ENCODE measurements at places on chromosomes 1 and 21.

GRCh38 chr1:230826166-230826875 lies 42.0 kb downstream of the C1orf198 start:
- DNase-seq: no peak

DNA sequence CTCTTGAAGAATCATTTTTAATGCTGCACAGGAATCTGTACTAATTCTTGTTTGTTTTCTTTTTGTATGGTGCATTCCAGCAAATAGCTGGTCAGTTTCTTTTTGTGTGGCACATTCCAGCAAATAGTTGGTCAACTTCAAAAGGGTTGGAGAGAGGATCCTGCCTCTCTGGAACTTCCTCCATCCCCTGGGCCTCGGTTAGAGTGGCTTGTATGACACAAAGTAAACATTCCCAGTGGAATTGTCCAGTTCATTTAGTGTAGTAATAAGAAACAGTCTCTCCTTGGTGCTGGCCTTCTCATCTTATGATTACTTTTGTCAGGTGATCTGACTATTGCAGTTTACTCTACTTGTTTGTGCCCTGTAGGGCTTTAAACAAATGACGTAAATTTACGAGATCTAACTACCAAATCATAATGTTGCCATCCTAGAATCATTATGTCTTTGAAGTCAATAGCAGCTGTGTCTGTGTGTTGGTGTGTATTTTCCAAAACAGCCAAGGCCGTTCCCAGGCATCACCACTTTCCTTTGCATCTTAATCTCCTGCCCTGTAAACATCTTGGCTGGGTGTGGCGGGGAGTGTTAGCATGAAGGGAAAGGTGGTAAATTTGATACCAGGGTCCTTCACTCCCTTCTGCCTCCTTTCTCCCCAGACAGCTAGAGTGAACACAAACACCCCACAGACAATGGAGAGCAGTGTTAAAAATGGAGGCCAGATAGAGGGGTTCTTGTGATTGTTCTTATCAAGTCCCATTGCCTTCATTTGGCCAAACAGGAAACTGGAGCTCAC lies 77.9 kb downstream of the CDC7 start:
- no peak for DNase-seq

- DNase-seq: no peak
Observed at GRCh38 chr1:37998089-37998808, 7.1 kb downstream of the FHL3 start.

GRCh38 chr1:233114159-233114558 lies 163.7 kb downstream of the NTPCR start:
- no peak for DNase-seq

DNA sequence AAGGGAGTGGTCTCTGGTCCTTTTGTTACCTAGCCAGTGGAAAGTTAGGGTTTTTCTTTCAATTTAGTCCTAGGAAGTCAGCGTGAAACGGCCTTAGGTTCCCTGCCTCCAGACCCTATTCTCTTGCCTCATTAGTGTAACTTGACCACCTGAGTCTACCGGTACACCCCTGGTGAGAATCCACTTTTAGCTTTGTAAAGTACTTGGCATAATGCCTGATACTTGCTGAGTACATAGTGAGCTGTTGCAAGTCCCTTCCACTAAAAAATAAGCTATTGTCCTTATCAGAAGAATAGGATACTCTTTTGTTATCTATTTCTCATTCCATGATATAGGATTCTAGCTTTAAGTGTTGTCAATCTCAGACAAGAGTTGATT lies 228.8 kb downstream of the ST6GALNAC3 start:
- no peak for DNase-seq

DNA sequence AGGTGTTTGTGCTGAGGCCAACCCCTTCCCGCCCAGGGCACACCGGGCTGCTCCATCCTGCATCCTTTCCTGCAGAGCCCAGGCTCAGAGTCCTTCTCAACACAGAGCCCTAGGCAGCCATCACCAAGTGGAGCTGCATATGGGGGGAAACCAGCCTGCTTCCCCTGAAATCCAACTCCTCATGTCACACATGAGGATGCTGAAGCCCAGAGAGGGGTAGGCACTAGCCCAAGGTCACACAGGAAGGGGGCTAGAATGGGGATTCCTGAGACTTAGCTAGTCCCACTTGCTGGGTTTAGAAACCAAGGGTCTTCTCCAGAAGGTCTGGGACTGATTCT lies 5.5 kb upstream of the TNFRSF1B start:
- no peak for DNase-seq

- DNase-seq: no peak
Observed at GRCh38 chr1:1067284-1067859, 6.7 kb downstream of the RNF223 start.

- no peak for DNase-seq
Observed at GRCh38 chr1:59151387-59151761, 145.5 kb upstream of the FGGY start.
